ENCODE measurements at places on chromosomes 7 and 10. TPM values are rescaled to one million over a fixed set of nuclear protein-coding genes. Genes with fewer than 3 reads are reported as not detected.

DNA sequence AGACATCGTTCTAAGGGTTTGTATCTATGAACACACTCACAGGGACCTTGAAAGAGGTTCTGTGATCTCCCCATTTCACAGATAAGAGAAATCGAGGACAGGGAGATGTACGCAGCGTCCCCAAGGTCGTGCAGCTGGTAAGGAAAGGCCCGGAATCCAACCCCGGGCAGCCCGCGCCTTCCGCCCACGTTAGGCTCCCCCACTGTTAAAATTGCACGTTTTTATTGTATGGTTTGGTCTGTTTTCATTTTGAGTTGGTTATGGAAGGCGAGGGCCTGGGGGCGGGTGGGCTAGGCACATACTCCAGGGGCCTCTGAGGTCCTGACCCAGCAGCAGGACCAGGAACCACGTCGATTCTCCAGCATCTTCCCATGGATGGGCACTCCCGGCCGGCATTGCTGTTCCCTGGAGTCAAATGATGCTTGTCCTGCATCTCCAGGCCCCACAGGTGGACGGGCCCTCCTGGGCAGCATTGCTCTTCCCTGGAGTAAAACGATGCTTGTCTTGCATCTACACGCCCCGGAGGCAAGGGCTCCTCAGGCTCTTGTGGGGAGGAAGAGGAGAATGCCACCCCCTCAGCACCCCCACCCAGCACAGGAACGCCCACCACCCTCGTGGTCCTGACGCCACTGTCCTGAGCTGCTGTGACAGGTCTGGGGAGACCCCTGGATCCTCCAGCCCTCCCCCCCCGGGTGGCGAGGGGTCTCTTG is 65.9 kb downstream of the PDGFA start:
- peaks cover 13% of the 10 kb centered on the region for H3K4me1 ChIP-seq
- H3K4me3 ChIP-seq: no peak overlapping the region
- no peak for DNase-seq
- no peaks in the 10 kb centered on the region for H3K27me3 ChIP-seq
- H3K36me3 ChIP-seq: no peaks in the 10 kb centered on the region

- H3K36me3 ChIP-seq: no peaks in the 10 kb centered on the region
- H3K27me3 ChIP-seq: no peaks in the 10 kb centered on the region
- DNase-seq: no peak
- no peak overlapping the region for H3K27ac ChIP-seq
These were observed 224.7 kb upstream of the PHYHIPL start for GRCh38 chr10:58951746-58952145.

GRCh38 chr7:139896831-139897230 is 67.8 kb downstream of the TBXAS1 start:
- no peaks in the 10 kb centered on the region for H3K27me3 ChIP-seq
- H3K27ac ChIP-seq: no peak overlapping the region
- no peak overlapping the region for H3K4me3 ChIP-seq
- no peak for DNase-seq
- H3K36me3 ChIP-seq: no peaks in the 10 kb centered on the region

DNA sequence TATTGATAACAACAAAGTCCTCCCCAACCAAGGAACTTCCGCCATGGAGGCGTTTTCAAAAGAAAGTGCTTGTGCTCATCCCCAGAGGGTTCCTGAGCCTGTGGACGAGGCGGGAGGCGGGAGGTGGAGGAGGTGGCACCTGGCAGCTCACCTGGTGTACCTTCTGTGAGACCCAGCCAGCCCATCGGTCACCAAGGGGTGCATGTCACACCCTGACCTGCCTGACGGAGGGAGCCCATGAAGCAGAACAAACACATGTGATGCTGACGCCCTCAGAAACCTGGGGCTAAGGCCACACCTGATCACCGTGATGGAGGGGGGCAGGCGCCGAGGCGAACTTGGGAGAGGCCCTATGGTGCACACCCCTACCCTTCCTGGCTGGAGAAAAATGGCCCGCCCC is 458.8 kb downstream of the DNAJB6 start:
- no peaks in the 10 kb centered on the region for H3K4me1 ChIP-seq
- no peak for DNase-seq
- H3K36me3 ChIP-seq: no peaks in the 10 kb centered on the region

- no peaks in the 10 kb centered on the region for H3K27me3 ChIP-seq
- H3K4me3 ChIP-seq: no peak overlapping the region
- peak overlapping the region; percentile 60 for H3K27ac ChIP-seq
- H3K4me1 ChIP-seq: peaks cover 13% of the 10 kb centered on the region
- DNase-seq: peak; percentile 27
These were observed 99.6 kb upstream of the BMPER start for GRCh38 chr7:33805630-33806233.

- DNase-seq: no peak
- H3K4me3 ChIP-seq: no peak overlapping the region
- H3K27me3 ChIP-seq: no peaks in the 10 kb centered on the region
- no peak overlapping the region for H3K27ac ChIP-seq
- no peaks in the 10 kb centered on the region for H3K4me1 ChIP-seq
These were observed 70.6 kb downstream of the MET start for GRCh38 chr7:116742641-116743040.

GRCh38 chr10:98353170-98353569 is 61.8 kb downstream of the PYROXD2 start:
- no peaks in the 10 kb centered on the region for H3K27me3 ChIP-seq
- no peak for DNase-seq
- no peak overlapping the region for H3K27ac ChIP-seq
- peaks cover 3% of the 10 kb centered on the region for H3K4me1 ChIP-seq
- H3K36me3 ChIP-seq: no peaks in the 10 kb centered on the region

- H3K27me3 ChIP-seq: no peaks in the 10 kb centered on the region
- H3K4me3 ChIP-seq: no peak overlapping the region
- H3K36me3 ChIP-seq: no peaks in the 10 kb centered on the region
- peak; percentile 25 for DNase-seq
- H3K4me1 ChIP-seq: no peaks in the 10 kb centered on the region
- H3K27ac ChIP-seq: no peak overlapping the region
These were observed 137.8 kb downstream of the SH3PXD2A start for GRCh38 chr10:103717341-103718246.

- H3K27me3 ChIP-seq: peaks cover 21% of the 10 kb centered on the region
- DNase-seq: no peak
- H3K27ac ChIP-seq: no peak within 1 kb of the TSS
- no peaks in the 10 kb centered on the region for H3K36me3 ChIP-seq
- H3K4me3 ChIP-seq: no peak within 1 kb of the TSS
These were observed at the start of gene DDC for GRCh38 chr7:50564640-50565558. TSS of gene DDC (minus strand) at chr7:50565405. CDS start at chr7:50544085, 21,320 bp downstream.

DNA sequence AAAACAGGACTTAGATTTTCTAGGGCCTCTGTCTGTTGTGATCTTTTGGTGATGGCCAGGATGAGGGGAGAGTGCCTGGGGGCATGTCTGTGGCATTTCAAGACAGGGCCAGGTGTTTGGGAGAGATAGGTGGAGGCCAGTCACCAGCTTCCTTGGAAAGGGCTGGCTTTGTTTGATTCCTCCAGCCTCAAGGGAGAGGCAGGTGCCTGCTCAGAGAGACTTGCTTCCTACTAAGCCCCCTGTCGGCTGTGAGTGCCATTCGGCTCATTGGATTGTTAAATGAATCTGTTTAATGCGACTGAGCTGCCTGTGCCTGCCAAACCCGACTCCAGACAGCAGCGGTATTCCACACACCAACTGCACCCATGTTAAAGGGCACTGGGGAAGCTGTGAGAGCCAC is 304.1 kb upstream of the COBL start:
- no peak overlapping the region for H3K4me3 ChIP-seq
- no peaks in the 10 kb centered on the region for H3K4me1 ChIP-seq
- no peak for DNase-seq
- H3K27ac ChIP-seq: no peak overlapping the region
- H3K36me3 ChIP-seq: no peaks in the 10 kb centered on the region

- no peak overlapping the region for H3K27ac ChIP-seq
- H3K27me3 ChIP-seq: no peaks in the 10 kb centered on the region
- H3K4me1 ChIP-seq: no peaks in the 10 kb centered on the region
- DNase-seq: no peak
- peaks cover 10% of the 10 kb centered on the region for H3K36me3 ChIP-seq
- H3K4me3 ChIP-seq: no peak overlapping the region
These were observed 111.1 kb downstream of the RNF216 start for GRCh38 chr7:5670183-5670935.

- DNase-seq: no peak
- no peaks in the 10 kb centered on the region for H3K36me3 ChIP-seq
- no peaks in the 10 kb centered on the region for H3K4me1 ChIP-seq
- no peak overlapping the region for H3K27ac ChIP-seq
- H3K4me3 ChIP-seq: no peak overlapping the region
- H3K27me3 ChIP-seq: no peaks in the 10 kb centered on the region
These were observed 138.9 kb upstream of the SVIL start for GRCh38 chr10:29773675-29774091.

DNA sequence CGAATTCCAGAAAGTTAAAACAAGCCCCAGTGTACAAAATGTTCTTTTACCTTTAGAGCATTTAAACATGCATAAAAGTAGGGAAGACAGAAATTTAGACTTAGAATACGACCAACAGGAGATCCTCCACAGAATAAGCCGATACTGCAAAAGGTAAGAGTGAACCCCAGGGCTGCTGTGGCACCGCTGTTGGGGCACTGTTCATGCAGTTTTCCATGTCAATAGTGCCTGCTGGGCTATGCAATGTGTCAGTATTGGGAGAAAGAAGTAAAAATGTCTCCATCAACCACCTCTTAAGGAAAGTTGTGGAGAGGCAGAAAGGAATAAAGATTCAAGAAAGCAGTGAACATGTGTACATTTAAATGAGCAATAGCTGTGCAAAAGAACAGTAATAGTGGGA is 326.5 kb upstream of the SEMA3C start:
- no peak for DNase-seq
- H3K27me3 ChIP-seq: no peaks in the 10 kb centered on the region
- H3K4me1 ChIP-seq: no peaks in the 10 kb centered on the region
- no peak overlapping the region for H3K27ac ChIP-seq
- H3K4me3 ChIP-seq: no peak overlapping the region

DNA sequence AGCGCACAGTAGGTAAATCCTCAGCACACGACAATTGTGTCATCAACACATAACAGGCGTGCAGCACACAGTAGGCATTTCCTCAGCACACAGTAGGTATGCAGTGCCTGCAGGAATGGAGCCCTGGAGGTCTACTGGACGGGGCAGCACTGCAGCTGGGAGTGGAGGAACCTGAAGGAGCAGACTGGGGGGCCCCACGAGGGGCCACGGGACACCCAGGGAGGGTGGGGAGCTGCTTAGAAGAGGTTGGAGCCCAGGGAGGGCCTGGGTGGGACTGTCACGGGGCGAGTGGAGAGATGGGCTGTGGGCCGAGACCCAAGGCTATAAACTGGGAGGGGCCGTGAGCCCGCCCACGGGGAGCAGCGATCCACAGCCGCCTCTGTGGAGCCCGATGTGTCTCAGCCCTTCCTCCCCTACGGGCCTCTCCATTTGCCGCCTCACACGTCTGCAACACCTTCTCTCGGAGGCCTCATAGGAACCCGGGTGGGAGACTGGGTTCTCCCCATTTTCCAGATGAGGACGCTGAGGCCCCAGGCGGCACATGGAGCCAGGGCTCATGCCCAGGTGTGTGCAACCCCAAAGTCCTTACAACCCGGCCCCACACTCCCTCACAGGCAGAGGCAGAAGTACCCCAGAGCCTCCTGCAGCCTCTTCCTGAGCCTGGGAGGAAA is 101.5 kb downstream of the MICALL2 start:
- peak; percentile 12 for DNase-seq
- H3K4me1 ChIP-seq: no peaks in the 10 kb centered on the region
- no peak overlapping the region for H3K4me3 ChIP-seq
- peaks cover 6% of the 10 kb centered on the region for H3K27me3 ChIP-seq
- H3K36me3 ChIP-seq: no peaks in the 10 kb centered on the region

GRCh38 chr7:6413637-6414036 is 34.1 kb downstream of the DAGLB start:
- H3K4me1 ChIP-seq: no peaks in the 10 kb centered on the region
- no peak overlapping the region for H3K27ac ChIP-seq
- peaks cover 90% of the 10 kb centered on the region for H3K36me3 ChIP-seq
- H3K4me3 ChIP-seq: no peak overlapping the region
- DNase-seq: peak; percentile 0
- no peaks in the 10 kb centered on the region for H3K27me3 ChIP-seq

- H3K27me3 ChIP-seq: no peaks in the 10 kb centered on the region
- no peak overlapping the region for H3K27ac ChIP-seq
- DNase-seq: no peak
- no peaks in the 10 kb centered on the region for H3K36me3 ChIP-seq
- H3K4me1 ChIP-seq: peaks cover 5% of the 10 kb centered on the region
These were observed 659.6 kb upstream of the ANKRD30A start for GRCh38 chr10:36465604-36466379.

- H3K36me3 ChIP-seq: no peaks in the 10 kb centered on the region
- H3K4me1 ChIP-seq: no peaks in the 10 kb centered on the region
- DNase-seq: no peak
- H3K27me3 ChIP-seq: no peaks in the 10 kb centered on the region
- H3K27ac ChIP-seq: no peak overlapping the region
These were observed 420.4 kb downstream of the AUTS2 start for GRCh38 chr7:70018700-70019099.

GRCh38 chr10:60606343-60607080 is 171.8 kb upstream of the CDK1 start:
- no peak overlapping the region for H3K4me3 ChIP-seq
- H3K27ac ChIP-seq: no peak overlapping the region
- no peaks in the 10 kb centered on the region for H3K4me1 ChIP-seq
- no peaks in the 10 kb centered on the region for H3K27me3 ChIP-seq
- DNase-seq: no peak

GRCh38 chr7:154200241-154200640 is 148.0 kb downstream of the DPP6 start:
- H3K27ac ChIP-seq: no peak overlapping the region
- H3K4me1 ChIP-seq: no peaks in the 10 kb centered on the region
- no peaks in the 10 kb centered on the region for H3K27me3 ChIP-seq
- DNase-seq: no peak
- no peaks in the 10 kb centered on the region for H3K36me3 ChIP-seq
- H3K4me3 ChIP-seq: no peak overlapping the region

Gene ZNF485
- total RNA-seq: 1.9 TPM

Gene VIM
- total RNA-seq: 763 TPM

Gene BHLHA15
- total RNA-seq: 0.61 TPM

Gene GTF2I
- 128 TPM for total RNA-seq

Gene DYDC2
- not detected for total RNA-seq

Gene ADCY1
- total RNA-seq: 4.3 TPM

Gene IL6
- total RNA-seq: 15.1 TPM

Gene OR2F1
- not detected for total RNA-seq

Gene PILRB
- 7.4 TPM for total RNA-seq

Gene AMZ1
- total RNA-seq: not detected

Gene AMPH
- total RNA-seq: 1.3 TPM

Gene RPEL1
- not detected for total RNA-seq

Gene NOM1
- total RNA-seq: 7.8 TPM
